ENCODE measurements at places on chromosomes 5 and 9.

GRCh38 chr5:157004893-157005551 is 42.0 kb upstream of the TIMD4 start:
- DNase-seq = no peak

DNA sequence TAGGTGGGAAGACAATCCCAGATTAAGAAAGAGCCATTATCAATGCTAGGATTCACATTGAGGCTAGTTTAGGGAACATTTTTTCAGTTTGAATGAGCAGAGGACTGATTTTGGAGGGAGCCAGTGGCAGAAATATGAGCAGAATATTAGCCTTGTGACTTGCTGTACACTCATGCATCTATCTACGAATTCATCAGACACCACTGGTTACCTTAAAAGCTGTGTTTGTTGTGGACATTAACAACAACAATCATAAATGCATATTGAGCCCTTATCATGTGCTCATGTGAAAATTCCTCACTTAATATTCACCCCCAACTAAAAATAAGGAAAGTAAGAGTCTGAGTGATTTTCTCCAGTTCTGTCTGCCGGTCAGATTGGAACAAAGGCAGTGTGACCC is 9.9 kb upstream of the SH3TC2 start:
- no peak for DNase-seq

DNA sequence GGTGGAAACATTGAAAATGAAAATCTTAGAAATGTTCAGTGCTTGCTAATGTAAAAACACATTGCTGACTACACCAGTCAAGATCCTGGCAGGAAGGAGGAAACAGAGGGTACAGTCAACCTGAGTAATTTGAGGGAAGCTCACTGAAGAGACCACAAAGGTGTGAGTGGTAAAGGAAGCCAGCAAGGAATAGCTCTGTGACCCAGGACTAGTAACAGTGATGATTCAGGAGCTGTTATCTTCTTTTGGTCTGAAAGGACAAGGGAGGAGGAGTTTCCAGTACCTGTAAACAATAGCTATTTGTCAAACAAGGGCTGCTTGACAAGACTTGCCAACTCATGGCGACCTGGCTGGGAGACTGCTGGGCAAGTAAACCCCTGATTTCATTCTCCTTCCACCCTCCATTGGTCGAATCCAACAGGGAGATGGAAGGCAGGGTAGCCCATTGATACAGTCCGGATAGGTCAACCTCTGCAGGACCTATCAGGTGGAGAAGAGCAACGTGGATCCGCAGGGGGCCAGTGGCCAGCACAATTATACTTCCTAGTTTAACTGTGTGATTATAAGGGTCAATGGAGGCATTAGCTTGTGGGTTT is 68.1 kb downstream of the MAMDC2 start:
- no peak for DNase-seq

- no peak for DNase-seq
These were observed 23.5 kb downstream of the GRAMD2B start for GRCh38 chr5:126446498-126447224.

GRCh38 chr9:81080185-81080584 is 609.2 kb downstream of the TLE1 start:
- DNase-seq = no peak

DNA sequence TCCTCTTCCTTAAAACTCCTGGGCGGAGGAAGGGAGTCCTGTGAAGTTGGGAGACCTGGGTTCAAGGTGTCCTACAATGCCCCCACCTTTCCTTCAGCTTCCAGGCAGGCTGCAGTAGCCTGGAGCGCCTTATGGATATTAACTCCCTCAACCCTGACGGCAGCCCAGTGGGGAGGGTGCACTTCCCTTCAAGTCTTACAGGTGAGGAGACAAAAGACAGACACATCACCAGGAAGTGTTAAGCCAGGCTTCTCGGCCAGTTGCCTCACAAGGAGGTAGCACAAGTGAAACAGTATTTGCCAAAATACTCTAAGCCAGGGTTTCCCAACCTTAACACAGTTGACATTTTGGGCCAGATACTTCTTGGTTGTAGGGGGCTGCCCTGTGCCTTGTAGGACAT is 4.2 kb downstream of the TRIM7 start:
- DNase-seq = no peak

DNA sequence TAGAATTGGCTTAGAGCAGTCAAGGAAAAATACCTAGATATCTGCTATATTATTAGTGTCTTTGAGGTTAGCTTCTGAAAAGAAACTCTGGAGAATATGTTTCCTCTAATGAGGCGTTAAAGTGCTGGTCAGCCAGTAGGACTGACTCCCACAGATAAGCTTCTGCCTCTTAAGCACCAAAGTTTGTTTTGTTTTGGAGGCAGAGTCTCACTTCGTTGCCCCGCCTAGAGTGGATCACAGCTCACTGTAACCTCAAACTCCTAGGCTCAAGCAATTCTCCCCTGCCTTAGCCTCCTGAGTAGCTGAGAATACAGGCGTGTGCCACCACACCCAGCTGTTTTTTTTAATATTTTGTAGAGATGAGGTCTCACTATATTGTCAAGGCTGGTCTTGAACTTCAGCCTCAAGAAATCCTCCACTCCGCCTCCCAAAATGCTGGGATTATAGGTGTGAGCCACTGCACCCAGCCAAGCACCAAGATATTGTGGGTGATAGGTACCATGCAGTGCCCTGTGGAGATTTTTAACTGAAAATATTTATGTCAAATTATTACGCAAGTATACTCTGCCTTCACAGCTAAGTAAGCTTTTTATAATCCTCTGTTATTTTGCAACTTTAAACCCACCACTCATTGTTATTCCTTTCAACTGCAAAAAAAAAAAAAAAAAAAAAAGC is 24.7 kb upstream of the TMEM171 start:
- DNase-seq = no peak

- no peak for DNase-seq
These were observed 112.4 kb upstream of the ACOT12 start for GRCh38 chr5:81506378-81506777.

DNA sequence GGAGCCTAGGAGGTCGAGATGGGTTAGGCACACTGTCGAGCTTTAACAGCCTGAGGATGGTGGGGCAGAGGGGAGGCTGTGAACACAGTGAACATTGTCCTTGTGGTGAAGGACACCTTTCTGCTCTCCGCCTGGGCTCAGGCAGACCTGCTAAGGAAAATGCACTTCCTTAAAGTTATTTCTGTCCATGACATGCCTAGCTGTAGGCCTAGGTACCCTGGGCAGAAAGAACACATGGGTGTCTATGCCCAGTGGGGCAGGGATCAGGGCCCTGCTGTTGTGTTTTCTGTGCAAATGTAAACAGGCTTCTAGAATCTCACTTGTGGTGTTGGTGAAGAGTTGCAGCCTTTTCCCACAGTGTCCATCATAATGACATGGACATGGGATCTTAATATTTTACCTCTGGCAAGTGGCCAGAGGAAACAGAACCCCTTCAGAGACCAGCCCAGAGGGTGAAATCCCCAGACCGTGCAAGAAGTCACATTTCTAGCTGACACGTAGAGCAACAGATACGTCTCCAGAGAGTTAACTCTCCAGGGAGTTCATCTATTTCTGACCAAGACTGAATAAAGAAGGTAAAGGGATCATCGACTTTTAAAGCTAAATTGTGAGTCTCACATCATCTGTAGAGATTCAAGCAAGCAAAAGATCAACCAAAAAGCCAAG is 79.2 kb downstream of the C9orf152 start:
- DNase-seq = no peak

DNA sequence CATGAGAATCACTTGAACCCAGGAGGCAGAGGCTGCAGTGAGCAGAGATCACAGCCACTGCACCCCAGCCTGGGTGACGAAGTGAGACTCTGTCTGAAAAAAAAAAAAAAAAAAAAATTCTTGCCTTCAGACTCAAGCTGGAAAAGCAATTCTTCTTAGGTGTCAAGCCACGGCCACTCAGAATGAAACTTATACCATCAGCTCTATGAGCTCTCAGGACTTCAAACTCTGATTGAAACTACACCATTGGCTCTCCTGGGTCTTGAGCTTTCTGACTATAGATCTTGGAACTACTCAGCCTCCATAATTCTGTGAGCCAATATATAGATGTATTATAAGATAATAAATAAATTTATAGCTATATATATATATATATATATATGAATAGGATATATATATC is 12.9 kb upstream of the FGF10 start:
- no peak for DNase-seq

DNA sequence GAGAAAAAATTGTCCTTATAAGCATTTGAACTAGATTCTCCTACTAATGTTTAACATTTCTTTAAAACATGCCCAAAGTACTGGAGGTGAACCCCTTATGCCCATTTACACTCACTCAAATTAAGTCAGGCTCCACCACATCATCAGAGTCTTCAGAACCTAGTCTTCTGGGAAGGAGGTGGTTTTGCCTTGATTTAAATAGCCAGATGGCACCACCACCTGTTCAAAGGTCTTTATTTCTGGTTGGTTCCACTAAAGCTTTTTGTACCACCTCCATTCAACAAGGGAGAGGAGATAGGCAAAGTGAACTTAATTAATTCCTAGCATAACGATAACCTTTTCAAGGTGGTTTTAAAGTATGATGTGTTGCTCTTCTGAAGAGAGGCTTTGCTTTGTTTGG is 189.5 kb downstream of the SLF1 start:
- no peak for DNase-seq

DNA sequence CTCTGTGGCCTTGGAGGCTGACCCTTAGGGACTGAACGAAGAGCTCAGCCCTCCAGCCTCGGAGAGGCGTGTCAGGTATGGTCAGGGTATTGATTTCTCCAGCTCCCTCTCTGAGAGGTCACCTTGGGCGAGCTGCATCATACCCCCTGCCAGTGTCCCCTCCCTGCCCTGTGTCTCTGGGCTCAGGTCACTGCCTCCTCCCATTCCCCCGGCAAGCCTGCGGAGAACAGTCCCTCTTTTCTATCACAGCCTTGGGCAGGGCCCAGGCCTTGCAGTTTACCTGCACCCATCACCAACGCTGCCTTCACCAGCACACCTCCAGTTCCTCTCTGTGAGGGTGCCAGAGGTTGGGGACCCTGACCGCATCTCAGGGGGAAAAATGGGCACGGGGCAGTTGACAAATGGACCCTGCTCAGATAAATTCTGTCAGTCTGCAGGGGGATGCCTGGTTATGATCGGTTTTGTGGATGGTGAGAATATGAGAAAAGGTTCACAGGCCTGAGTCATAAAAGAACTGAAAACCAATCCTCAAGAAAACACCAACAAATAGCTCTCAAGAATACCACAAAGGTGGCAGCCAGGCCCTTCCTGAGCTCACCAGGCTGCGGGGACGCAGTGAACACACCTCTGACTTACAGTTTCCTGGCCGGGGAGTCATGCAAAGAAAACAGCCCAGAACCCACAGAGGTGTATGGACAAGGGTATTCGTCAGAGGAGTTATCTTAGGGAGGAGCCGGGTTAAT is 24.7 kb upstream of the RXRA start:
- no peak for DNase-seq

DNA sequence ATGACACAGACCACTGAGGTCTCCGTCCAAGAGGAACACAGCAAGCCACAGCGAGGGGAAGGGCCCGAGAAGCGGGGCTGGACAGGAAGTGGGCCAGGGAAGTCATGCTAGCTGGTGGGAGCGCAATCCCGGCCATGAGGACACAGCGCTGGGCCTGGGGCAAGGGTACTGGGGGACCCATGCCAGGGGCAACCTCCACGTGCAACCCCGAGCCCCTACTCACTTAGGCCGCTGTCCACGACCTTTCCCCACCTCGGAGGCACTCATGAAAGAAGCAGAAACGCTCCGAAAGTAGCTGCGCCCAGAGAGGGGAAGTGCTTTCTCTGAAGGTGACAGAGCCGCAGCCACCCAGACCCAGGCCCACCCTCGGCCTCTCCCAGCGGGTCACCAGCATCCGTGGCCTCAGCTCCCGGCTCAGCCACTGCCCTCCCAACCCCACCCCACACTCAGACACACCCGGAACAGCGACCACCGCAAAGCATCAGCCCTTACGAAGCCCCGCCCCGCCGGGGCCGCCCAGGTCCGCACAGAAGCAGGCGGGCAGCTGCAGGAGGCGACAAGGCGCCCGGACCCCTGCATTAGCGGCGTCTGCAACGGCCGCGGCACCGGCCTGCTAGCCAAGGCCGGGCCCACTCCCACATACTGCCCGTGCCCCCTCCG is 782 bp downstream of the BICD2 start:
- no peak for DNase-seq

DNA sequence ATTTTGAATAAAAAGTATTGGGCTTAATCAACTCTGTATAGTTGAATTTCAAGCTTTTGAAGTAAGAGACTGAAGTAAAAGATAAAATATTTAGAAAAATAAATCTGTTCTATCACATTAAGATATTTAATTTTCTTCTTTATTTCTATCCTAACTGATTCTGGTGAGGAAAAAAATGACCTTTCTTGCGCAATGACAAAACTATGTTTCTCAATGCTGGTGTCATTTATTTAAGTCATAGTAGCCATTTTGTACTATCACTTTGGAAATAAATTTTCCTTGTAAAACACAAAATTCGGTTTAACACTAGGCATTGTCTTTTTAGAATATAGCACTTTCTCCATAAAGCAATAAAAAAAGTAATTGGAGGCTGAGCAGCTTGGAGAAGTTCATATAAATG is 728.0 kb downstream of the CDH9 start:
- DNase-seq = no peak

DNA sequence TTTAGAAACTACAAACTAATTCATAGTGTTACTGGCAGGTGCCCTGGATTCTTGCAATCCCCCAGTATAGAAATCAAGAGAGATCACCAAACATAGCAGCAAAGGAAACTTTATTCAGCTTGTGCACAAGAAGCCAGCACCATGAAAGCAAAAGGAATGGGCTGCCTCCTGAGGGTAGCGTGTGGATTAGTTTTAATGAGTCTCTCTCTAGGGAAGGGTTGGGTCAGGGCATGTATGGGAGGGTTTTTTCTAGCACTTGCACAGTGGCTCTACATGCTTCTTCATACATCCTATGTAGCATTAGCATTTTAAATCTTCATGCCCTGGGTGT is 38.4 kb downstream of the LYRM7 start:
- no peak for DNase-seq

DNA sequence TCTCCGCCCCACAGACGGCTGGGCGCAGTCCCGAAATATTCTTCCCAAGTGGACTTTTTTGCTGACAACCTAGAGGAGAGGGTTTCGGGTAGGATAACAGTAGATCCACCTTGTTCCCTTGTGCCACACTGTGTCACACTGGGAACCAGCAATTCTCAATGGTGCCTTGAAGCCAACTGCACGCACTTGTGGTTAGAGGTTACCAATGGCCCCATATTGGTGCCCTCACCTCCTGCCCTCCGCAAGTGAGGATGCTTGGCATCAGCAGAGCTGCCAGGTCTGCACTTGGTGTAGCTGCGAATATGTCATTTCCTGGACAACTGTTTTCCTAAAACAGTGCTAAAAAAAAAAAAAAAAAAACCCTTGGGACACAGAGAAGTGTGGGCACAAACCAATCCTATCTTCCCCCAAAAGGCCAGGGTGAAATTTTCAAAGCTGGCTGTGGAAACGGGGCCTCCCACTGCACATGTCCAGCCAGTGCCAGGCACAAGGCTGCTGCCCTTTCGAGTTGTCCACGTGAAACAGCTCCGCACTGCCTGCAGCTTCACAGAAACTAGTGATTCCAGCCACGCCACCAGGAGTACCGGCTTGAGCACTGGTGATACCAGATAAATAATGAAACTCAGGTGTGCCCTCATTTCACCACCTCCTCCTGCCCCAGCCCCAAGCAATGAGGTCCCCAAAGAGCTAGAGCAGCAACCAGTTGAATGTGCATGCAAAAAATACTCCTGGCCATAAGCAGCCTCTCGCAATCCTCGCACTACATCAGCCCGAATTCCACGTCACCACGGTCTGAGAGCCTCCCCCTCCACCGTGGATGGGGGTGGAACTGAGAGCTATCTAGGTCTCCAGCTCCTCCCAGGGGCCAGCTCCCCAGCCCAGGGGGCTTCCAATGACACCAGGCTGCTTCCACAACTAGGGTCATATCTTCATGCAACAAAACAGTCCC is 51.2 kb downstream of the USP20 start:
- no peak for DNase-seq

Data from stimulated activated CD4-positive, alpha-beta T cell treated with anti-CD3 and anti-CD28 coated beads, TNF-alpha, amount 100 ng/mL, for 4 hours (primary cell).